Colonic mucosa (tissue), 4 donors: ENCODE measurements at places on chromosomes 4 and X. TPM values are rescaled to one million over a fixed set of nuclear protein-coding genes. Genes with fewer than 3 reads are reported as not detected.
A peak's percentile ranks its signal among the peaks of the same experiment; 100 is the strongest.

DNA sequence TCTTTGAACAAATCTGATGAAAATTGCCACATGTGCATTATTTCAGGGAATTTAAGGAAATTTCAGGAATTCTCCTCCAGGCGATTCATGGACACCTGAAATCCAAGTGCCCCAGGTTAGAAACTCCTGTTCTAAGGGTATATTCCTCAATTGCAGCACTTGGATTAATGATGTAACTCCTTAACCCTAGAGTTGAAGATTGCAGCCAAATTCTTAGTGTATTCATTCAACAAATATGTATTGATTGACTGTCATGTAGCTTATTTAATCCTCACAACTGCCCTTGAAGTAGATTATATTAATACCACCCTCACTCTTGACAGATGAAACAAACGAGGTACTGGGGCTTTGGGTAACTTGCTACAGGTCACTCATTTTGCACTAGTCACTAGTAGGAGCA, 11.3 kb downstream of the CETN2 start:
- no peak for DNase-seq

- DNase-seq: no peak
Measured at GRCh38 chrX:24305905-24306304, 8.0 kb downstream of the SUPT20HL2 start.

- DNase-seq: peak; percentile 31
Measured at GRCh38 chr4:77600521-77601451, 4.8 kb upstream of the CXCL13 start.

DNA sequence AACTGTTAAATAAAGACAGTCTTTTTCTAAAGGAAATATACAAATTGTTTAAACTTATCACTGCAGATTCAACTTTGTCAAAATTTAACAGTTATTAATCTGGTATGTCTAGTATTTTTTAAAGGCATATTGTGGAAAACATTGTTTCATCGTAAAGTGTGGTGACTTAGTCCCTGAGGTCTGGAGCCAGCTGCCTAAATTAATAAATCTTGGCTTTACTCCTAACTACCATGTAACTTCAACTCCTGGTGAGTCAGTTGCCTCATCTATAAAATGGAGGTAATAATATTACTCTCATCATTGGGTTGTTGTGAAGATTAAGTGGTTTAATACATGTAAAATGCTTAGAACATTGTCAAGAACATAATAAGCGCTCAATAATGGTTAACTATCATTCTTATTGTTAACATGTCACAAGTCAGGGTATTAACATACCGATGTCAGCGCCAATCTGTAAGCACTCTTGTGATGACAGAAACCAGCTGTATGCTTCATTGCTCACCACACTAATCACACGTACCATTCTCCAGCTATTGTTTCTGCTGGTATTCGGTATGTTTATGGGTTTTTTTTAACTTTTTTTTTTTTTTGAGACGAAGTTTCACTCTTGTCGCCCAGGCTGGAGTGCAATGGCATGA, 14.1 kb upstream of the SMIM43 start:
- no peak for DNase-seq

GRCh38 chr4:39699687-39700409, 1.9 kb downstream of the UBE2K start:
- DNase-seq: no peak

GRCh38 chr4:144288011-144288903, 147.7 kb upstream of the GYPA start:
- DNase-seq: no peak

DNA sequence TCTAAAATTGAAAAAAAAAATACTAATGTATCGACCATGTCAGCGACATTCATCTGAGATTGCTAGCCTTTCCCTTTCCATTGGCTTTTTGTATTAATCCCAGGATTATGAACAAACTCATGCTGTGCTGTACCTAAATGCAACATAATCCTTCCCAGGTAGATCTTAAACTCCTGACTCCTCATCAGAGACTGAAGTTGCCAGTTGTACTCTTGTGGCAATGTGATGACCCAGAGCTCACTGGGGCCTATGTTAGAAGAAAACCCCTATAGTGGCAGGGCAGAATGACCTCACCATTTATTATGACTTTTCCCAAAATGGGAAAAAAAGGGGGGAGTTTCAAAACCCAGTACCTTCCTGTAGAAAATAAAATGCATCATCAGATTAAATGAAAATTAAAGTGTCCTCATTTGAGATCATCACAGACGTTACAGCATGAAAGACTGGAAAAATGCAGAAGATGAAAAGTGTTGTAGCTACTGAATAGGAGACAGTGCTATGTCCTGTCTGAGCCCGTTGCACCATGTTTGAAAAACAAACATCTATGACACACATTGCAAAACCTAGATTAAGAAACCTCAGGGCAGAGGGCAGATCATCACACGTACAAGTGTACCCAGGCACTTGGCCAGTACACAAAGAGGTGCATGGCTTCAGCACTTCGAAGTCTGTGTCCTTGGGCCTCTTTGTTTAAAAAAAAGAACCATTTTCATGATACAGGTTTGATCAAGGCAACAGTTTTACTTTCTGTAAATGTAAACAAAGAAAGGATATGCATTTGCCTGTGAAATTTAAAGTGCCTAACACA, 6.8 kb upstream of the ACSL4 start:
- no peak for DNase-seq

DNA sequence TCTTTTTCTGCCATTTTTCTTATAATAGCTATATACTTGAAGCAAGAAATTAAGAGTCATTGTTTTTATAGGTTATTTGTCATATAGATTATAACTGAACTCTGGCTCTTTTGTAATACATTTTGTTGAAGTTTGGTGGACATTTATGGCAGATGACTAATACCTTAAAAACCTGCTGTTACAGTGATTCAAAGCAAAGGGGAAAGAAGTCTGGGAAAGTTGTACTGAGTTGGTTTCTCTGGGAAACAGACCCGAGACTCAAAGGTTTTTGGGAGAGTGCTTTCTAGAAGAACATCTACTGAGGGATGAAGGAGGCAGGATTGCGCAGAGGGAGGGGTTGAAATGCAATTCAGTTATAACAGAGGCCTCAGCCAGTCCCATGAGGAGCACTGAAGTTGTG, 35.9 kb downstream of the NAP1L5 start:
- DNase-seq: no peak

GRCh38 chr4:174697202-174697601, 131.8 kb downstream of the GLRA3 start:
- no peak for DNase-seq

- DNase-seq: no peak
Measured at GRCh38 chr4:98908182-98908581, 20.8 kb downstream of the EIF4E start.

- DNase-seq: no peak
Measured at GRCh38 chr4:147078875-147079658, 133.4 kb upstream of the TTC29 start.

GRCh38 chr4:53436251-53436650, 58.8 kb downstream of the FIP1L1 start:
- no peak for DNase-seq

GRCh38 chrX:121671649-121672048, 624.2 kb downstream of the GLUD2 start:
- no peak for DNase-seq

- no peak for DNase-seq
Measured at GRCh38 chr4:148730766-148731165, 288.6 kb upstream of the NR3C2 start.

GRCh38 chr4:7213807-7214206, 21.5 kb downstream of the SORCS2 start:
- no peak for DNase-seq

- no peak for DNase-seq
Measured at GRCh38 chr4:8221476-8221875, 22.4 kb downstream of the SH3TC1 start.

- no peak for DNase-seq
Measured at GRCh38 chr4:17316566-17316965, 195.3 kb downstream of the QDPR start.

- DNase-seq: no peak
Measured at GRCh38 chr4:15913631-15913970, 24.9 kb downstream of the FGFBP1 start.

DNA sequence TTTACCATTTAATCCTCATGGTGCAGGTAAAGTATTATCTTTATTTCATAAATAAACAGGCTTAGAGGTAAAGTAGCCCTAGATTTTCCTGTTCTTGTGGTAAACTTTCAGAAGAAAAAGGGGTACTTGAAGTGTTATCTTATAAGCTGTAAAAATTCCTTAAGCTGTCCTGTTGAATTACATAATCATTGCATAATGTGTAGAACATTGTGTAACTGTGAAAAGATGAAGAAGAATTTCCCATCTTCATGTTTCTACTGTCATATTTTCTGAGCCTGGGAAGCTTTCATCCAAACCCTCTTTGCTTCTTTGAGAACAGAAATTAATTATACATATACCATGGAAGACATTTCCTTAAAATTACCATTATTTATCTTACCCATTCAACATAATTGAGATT, 90.5 kb downstream of the ELOVL6 start:
- DNase-seq: no peak

GRCh38 chrX:103101299-103102042, 8.5 kb upstream of the NXF3 start:
- no peak for DNase-seq

DNA sequence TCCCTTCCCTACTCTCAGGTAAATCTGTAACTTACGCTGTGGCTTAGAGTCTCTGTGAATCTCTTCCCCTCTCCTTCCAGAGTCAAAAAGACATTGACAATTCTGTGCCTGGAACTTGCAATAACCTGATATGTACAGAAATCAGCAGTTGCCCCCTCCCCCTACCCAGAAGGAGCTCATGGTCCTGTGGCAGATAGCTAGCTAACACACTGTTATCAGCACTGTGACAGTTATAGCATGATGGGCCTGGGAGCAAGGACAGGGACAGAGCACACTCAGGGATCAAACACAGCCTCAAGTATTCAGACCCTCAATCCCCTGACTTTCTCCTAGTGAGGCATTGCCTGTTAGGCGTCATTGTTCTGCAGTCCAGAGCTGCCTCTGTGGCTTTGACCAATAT, 18.7 kb upstream of the MAGEA10 start:
- no peak for DNase-seq

- no peak for DNase-seq
Measured at GRCh38 chrX:94107981-94108380, 434.0 kb downstream of the FAM133A start.

GRCh38 chrX:63664741-63665140, 120.3 kb downstream of the ARHGEF9 start:
- no peak for DNase-seq

GRCh38 chr4:34619531-34620162, 1624.7 kb downstream of the ARAP2 start:
- no peak for DNase-seq

- no peak for DNase-seq
Measured at GRCh38 chr4:175998782-175999181, 66.9 kb upstream of the WDR17 start.

DNA sequence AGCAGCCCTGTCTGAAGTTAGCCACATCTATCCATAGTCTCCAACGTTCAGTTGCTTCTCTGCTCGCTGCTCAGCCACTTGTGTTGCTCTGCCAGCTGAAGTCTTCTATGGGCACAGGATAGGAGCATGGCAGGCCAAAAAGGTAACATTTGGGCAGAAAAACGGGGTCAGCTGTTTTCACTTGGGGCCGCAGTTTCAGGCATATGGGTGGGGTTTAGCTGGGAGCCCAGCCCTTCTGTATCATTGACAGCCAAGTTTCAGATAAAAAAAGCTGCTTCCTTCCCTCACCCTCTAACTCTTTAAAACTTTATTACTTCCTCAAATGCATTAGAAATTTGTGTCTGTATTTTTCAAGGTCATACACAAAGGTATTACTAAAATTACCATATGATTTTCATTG, 18.4 kb upstream of the MANBA start:
- no peak for DNase-seq

GRCh38 chrX:70664726-70665125, 220.1 kb downstream of the DLG3 start:
- no peak for DNase-seq

DNA sequence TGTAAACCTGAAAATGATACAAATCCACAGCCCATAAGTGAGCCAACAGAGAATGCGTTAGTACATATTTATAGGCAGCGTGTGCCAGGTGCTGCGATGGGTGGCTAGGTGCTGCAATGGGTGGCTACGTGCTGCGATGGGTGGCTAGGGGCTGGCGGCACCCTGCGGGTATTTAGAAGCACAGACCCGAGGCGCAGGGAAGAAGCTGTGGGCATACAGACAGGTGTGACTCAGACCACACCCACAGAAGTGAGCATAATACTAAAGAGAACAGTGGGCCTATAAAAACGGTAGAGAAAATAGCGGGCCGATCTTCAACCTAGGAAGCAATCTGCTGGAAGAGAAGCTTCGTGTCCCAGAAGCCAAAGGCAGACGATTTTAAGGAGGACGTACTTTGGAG, 81.1 kb downstream of the FAT1 start:
- DNase-seq: no peak

DNA sequence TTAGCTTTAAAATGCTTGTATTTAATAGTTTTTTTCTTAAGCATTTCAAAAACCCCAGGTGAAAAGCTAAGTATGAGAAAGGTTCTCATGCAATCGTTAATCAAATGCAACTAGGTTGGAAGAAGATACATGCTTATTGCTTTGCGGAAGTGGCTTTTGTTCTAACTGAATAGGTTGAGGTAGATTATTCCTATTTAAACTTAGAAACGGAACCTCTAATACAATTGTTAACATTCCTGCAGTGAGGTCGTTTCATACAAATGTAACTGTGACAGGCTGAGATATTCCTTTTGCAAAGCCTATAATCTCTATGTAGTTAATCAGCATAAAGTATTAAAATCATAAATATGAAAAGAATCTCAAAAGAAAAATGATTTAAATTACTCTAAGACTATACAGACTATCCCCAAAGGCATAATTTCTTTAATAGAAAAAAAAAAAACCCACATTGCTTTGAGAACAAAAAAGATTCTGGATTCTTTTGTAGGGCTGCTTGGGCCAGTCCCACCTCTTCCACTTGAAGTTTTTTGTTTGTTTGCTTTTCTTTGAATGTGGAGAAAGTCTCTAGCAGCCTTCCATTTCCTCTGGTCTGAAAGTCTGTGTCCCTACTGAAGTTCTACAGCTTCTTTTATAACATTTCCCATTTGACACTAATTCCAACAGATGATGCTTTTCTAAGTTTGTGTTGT, 25.6 kb upstream of the SORBS2 start:
- no peak for DNase-seq

GRCh38 chr4:158884280-158884679, 115.5 kb downstream of the FNIP2 start:
- DNase-seq: no peak

SMARCAD1 gene
- 15.3 TPM for total RNA-seq

SYTL4 gene
- 30.7 TPM for total RNA-seq

CYBB gene
- 7.7 TPM for total RNA-seq

SLITRK4 gene
- 0.07 TPM for total RNA-seq

SATL1 gene
- not detected for total RNA-seq

ABLIM2 gene
- total RNA-seq: 11.1 TPM

CTAG2 gene
- not detected for total RNA-seq

SLC7A11 gene
- total RNA-seq: 3.8 TPM

FHDC1 gene
- total RNA-seq: 13.9 TPM

CENPC gene
- 12.7 TPM for total RNA-seq

ARHGEF6 gene
- 2.7 TPM for total RNA-seq

PDGFC gene
- 8.3 TPM for total RNA-seq

TENM3 gene
- 1.6 TPM for total RNA-seq

PCDH19 gene
- total RNA-seq: 1.3 TPM

CDKN2AIP gene
- 17.5 TPM for total RNA-seq

SMR3B gene
- not detected for total RNA-seq

SCD5 gene
- total RNA-seq: 2.8 TPM
